ENCODE measurements at places on chromosomes 2 and 18. TPM values are rescaled to one million over a fixed set of nuclear protein-coding genes. Genes with fewer than 3 reads are reported as not detected.

The GPR45 gene
- not detected for total RNA-seq

The NRP2 gene
- total RNA-seq: 56.0 TPM

The GPR35 gene
- total RNA-seq: 0.85 TPM

The MORN2 gene
- 6.2 TPM for total RNA-seq

The ST8SIA5 gene
- not detected for total RNA-seq

The MARCO gene
- total RNA-seq: 0.07 TPM

The GRHL1 gene
- total RNA-seq: 32.5 TPM

The ATOH8 gene
- total RNA-seq: not detected

The SERPINB3 gene
- total RNA-seq: 32.5 TPM

The HAAO gene
- total RNA-seq: 0.50 TPM

The LRRTM4 gene
- total RNA-seq: not detected

The CMPK2 gene
- total RNA-seq: 0.57 TPM

The LGALSL gene
- 17.7 TPM for total RNA-seq

The NUP35 gene
- total RNA-seq: 15.4 TPM

The ID2 gene
- 6.0 TPM for total RNA-seq

The ANKRD53 gene
- not detected for total RNA-seq

The SLC30A3 gene
- total RNA-seq: not detected

The RNF144A gene
- total RNA-seq: 1.1 TPM

The SLC9A4 gene
- not detected for total RNA-seq

The ZNF385B gene
- not detected for total RNA-seq

The PNO1 gene
- total RNA-seq: 31.2 TPM

The ITSN2 gene
- 42.0 TPM for total RNA-seq

The UGT1A3 gene
- not detected for total RNA-seq

The CCL20 gene
- total RNA-seq: 2.1 TPM

The NTSR2 gene
- total RNA-seq: not detected

The TSHZ1 gene
- total RNA-seq: 2.1 TPM

The COL5A2 gene
- 9.6 TPM for total RNA-seq

The LRP2 gene
- under 0.01 TPM for total RNA-seq

The UCN gene
- total RNA-seq: 1.0 TPM

The KIF5C gene
- total RNA-seq: under 0.01 TPM

The TAF4B gene
- total RNA-seq: 6.8 TPM

The CCBE1 gene
- total RNA-seq: 0.28 TPM

The NPHP1 gene
- total RNA-seq: 1.4 TPM

The NAT8 gene
- not detected for total RNA-seq

The FHOD3 gene
- 9.2 TPM for total RNA-seq

The REG3G gene
- not detected for total RNA-seq

The RGPD4 gene
- not detected for total RNA-seq

Measured in nasal cavity respiratory epithelium epithelial cell of viscerocranial mucosa (primary cell).